ENCODE measurements at places on chromosomes 6 and 20.

GRCh38 chr6:22072949-22073348 is 223.9 kb downstream of the PRL start:
- DNase-seq: no peak

DNA sequence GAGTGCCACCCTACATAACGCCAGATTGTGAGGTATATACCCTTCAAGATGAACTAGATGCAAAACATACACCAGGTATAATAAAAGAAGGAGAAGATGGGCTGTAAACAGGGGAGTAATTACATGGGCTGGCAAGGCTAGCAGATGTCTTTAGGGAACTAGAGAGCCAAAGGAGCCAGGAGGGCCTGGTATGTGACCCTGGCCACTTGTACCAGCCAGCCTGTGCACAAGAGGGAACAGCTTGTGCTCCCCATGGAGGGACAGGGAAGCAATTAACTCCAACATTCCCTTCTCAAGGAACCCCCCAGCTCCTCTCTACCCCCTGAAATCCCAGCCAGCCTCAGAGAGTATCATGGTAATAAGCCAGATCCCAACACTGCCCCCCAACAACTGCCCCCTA is 139.9 kb downstream of the HIVEP2 start:
- DNase-seq: no peak

DNA sequence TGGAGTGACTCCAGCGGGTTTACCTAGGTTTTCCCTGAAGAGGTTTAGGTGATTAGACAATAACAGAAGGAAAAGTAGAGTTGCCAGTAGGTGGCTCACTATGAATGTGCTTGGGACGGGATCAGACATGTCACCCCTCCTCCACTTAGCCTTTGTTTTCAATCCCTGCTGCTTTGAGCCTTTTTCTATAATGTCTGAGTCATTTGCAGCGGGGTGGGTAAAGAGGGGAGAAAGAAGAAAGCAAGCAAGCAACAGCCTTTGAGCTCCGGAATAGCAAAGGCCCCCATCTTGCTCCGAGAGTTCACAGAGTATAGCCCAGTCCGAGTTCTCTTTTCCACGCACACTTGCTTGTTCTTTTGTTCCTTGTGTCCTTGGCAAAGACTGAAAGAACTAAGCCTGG is 129.1 kb downstream of the PACRG start:
- DNase-seq: peak; percentile 76

- DNase-seq: no peak
Observed at GRCh38 chr20:61599541-61599992, 347.5 kb downstream of the CDH4 start.

DNA sequence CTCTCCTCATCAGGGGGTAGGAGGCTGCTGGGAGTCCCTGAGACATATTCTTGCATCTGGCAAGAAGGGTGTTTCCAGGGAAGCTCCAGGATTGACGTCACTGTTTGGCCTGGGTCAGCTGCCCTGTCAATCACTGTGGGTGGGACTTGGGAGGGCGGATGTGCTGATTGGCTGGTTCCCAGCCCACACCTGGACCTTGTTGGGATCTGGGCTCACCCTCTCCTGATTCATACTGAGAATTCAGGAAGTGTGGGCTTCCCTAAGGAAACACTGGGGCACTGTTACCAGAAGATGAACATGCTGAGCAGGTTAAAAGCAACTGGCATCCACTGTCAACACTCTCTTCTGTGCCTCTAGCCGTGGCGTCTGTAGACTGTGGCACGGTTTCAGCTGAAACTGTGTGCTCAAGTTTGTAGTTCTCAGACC is 36.5 kb downstream of the CDH26 start:
- no peak for DNase-seq

- no peak for DNase-seq
Observed at GRCh38 chr20:56504373-56505005, 20.1 kb upstream of the FAM209A start.

DNA sequence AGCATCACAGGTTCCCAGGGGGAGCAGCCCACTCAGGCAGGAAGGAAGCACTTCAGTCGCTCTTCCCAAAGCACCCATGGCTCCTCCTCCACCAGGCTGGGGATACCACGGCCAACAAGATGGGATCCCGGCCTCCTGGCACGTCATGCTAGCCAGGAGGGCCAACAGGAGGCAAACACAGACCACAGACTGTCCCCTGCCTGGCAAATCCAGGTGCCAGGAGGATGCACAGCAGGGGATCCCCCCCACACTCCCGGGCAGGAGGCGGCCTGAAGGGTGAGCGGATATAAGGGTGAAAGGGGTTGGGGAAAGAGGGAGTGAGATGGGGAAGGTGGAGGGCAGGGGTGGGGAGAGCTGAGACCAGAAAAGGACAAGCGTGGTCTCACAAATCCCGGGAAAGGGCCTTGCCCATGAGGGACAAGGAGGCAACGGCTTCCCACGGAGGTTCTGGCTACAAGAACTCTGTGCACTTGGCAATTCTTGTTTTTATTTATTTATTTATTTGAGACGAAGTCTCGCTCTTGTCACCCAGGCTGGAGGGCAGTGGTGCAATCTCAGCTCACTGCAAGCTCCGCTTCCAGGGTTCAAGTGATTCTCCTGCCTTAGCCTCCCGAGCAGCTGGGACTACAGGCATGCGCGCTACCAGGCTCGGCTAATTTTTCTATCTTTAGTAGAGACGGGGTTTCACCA is 7.2 kb downstream of the PXDC1 start:
- peak; percentile 34 for DNase-seq

DNA sequence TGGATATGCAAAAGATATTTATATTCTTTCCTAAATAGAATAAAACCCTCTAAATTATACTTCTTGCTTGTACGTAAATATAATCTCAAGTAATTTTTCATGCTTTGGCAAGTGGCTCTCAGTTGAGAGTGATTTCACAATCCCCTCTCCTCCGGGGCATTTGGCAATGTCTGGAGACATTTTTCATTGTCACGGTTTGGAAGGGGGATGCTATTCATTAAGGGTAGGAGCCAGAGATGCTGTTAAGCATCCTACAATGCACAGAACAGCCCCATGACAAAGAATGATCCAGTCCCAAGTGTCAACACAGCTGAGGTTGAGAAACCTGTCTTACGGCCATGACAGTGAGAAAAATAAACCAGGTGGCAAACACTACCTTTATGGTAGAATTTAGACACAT is 75.7 kb downstream of the AGPAT4 start:
- DNase-seq: peak; percentile 83

DNA sequence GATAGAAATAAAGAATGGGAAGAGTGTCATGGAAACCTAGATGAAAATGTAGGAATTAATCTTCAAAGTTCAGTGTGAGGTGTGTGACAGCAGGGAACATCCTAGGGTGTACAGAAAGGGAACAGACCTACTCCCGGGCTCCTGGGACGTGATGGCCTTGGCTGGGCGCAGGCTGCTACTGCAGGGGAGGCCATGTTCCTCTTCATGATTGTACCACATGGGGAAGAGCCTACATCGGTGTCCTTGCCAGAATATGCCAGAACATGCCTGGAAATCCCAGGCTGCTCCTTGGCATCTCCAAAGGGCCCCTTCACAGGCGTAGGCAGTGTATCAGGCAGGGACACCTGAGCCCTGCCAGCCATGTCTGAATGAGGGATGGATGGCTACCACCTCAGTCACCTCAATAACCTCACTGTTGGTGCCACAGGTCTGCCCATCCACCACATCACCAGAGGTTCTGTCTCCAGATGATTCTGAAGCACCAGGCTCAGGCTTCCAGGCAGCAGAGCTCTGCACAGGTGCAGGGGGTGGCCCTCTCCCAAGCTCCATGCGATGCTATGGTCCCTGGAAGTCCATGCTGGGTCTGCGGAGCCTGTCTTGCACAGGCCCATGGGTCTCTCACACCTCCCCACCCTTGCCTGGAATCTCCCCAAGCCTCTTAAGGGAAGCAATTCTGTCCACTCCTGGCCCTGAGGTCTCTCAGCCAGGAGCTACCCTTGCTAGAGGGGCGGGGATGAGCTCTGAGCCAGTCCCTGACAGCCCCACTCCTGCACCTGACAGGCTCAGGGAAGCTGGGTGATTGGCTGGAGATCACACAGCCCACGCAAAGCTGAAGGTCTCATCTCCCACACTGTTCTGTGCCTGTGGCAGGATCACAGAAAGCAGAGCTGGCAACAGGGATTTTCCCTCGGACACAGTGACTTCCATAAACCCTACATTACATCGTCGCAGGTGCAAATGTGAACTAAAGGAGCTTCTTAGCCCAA is 20.2 kb downstream of the RAMACL start:
- no peak for DNase-seq

GRCh38 chr6:44704240-44705150 is 317.0 kb downstream of the CDC5L start:
- no peak for DNase-seq

DNA sequence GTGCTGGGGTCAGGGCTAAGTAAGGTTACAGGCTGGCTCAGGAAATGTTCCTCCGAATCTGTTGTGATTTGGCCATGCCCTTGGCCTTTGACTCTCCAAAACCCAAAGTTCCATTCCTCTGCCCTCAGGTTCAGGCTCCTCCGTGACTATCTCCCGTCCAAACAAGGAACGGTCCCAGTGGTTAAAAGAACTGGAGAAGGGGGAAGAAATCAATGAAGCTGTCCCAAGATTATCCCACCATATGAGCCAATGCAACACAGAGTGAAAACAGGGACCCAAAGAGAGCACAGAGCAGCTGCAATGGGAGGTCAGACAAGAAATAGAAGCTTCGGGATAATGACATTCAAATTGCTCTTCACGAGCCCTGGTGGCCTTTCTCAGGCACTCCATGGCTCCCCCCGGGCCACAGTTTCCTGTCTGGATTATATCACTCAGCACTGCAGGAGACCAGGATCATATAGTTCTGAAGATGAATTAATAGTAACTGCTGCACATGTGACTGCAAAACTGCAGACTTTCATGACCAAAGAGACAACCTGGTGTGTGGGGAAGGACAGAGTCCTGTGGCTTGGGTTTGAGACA is 211.3 kb downstream of the ZNF217 start:
- DNase-seq: no peak

- peak; percentile 51 for DNase-seq
Observed at GRCh38 chr6:126804332-126805064, 314.0 kb upstream of the RSPO3 start.

- no peak for DNase-seq
Observed at GRCh38 chr20:38194971-38195504, 30.0 kb upstream of the TGM2 start.

DNA sequence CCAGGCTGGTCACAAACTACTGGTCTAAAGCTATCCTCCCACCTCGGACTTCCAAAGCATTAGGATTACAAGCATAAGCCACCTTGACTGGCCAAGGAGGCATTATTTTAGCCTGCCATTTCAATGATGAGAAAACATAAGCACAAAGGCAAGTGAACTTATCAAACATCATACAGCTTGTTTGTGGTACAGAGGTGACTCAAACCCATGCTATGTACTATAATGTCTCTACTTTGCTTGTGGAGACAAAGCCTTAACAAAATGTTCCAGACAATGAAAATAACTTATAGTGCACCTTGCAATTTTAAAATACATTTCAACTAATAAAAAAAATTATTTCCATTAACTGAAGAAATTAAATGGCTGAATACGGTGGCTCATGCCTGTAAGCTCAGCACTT is 26.2 kb downstream of the HDAC2 start:
- no peak for DNase-seq

DNA sequence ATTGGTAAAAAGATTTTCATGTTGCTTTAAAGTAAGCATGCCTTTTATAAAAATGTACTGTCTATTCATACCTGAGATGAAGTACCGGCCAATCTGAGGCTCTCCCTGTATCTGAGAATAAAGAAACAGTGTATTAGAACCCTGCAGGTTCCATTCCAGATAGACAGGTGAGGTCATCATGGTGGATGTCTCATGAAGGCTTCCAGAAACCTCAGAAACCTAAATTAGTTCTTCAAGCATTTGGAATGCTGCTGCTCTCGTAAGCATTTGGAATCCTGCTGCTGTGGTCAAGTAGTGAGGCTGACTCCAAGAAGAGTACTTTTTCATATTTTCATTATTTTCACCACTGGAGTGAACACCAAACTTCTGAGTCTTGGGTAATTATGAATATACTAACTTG is 642.3 kb downstream of the MAFB start:
- DNase-seq: no peak

DNA sequence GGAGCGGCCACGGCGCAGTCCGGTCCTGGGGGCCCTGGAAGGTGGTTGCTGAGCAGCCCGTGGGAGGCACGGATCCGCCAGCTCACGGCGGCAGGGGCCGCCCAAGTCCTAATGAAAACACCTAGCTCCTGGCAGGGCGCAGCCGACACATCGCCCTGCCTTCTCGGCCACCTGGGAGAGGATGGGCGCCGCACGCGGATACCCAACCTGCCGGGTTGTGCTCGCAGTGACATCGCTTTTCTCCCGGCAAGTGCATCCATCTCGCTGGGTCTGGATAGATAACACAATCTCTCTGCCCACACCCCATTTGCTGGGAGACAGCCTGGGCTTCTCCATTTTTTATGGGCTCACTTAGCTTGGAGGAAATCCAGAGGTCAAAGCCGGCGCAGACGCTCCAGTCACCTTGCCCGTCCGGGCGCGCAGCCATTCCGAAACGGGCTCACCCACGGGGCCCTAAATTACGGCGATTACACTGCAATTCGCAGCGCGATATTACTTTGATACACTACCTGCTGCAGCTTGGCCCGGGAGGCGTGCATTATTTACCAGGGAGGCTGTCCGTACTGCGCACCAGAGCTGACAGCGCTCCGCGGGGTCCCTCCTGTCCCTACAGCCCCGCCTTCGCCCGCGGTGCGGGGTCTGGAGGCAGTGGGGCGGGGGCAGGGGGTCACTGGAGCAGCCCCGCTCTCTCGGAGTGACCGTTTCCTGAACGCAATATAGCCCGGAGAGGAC is 36.2 kb upstream of the CCDC167 start:
- DNase-seq: no peak

- no peak for DNase-seq
Observed at GRCh38 chr6:135044639-135045038, 10.0 kb downstream of the HBS1L start.

DNA sequence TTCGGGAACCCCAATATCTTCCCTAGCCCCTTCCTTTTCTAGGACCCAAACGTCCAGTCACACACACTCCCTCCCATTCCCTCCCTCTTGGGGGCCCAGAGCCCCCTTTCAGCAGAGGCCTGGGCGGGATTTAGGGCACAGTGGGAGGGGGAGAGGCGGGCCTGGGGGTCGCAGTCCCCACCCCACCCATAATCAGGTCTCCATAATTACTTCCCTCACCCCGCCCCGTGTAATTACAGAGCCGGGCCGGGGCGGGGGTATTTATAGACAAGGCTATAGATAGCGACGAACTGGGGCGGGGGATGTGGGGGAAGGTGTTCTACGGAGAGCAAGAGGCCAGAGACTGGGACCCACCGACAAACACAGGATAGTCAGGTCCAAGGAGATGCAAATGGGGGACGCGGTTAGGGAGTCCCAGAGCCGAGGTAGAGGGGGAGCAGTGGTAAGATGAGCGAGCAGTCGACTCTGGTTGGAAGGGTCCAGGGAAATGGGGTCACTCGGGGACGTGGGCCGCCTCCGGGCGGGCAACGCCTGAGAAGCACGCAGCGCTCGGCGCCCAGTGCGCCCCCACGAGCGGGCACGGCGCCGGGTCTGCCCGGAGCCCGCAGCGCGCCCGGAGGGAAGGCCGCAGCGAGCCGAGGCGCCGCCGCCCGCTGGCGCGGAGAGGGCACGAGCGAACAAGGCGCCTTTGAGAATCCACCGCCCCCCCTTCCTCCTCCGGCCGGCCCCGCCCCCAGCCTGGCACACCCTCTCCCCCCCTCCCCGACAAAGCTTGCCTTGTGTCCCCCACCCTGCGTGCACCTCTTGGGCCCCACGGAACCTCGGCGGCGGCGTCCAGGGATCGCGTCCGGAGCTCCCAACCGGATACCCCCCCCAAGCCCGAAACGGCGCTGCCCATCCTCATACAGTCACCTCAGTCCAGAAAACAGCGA is 670 bp upstream of the COL11A2 start:
- DNase-seq: no peak

Measured in fibroblast of gingiva (primary cell).